ENCODE measurements at places on chromosomes 6 and 20.

GRCh38 chr6:43886717-43887339 is 116.8 kb downstream of the VEGFA start:
- no peak for DNase-seq

DNA sequence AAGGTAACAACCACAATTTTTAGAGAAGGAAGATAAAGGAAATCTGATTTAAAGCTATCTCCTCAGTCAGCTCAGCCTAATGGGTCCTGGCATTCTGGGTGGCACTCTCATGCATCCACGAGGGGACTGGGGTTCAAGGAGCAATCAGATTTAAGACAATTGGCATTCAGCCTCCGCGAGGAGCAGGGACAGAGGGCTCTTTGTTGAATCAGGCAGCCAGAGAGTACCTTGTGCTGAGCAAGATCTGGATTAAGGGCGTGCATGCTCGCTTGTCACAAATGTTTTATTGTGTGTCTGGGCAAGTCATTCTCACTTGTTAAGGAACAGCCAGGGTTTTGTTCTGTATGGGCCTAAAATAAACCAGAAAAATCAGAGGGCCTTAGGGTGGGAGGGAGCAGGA is 475.3 kb upstream of the NRSN1 start:
- DNase-seq: no peak

GRCh38 chr20:16444057-16444777 is 129.0 kb downstream of the KIF16B start:
- no peak for DNase-seq

DNA sequence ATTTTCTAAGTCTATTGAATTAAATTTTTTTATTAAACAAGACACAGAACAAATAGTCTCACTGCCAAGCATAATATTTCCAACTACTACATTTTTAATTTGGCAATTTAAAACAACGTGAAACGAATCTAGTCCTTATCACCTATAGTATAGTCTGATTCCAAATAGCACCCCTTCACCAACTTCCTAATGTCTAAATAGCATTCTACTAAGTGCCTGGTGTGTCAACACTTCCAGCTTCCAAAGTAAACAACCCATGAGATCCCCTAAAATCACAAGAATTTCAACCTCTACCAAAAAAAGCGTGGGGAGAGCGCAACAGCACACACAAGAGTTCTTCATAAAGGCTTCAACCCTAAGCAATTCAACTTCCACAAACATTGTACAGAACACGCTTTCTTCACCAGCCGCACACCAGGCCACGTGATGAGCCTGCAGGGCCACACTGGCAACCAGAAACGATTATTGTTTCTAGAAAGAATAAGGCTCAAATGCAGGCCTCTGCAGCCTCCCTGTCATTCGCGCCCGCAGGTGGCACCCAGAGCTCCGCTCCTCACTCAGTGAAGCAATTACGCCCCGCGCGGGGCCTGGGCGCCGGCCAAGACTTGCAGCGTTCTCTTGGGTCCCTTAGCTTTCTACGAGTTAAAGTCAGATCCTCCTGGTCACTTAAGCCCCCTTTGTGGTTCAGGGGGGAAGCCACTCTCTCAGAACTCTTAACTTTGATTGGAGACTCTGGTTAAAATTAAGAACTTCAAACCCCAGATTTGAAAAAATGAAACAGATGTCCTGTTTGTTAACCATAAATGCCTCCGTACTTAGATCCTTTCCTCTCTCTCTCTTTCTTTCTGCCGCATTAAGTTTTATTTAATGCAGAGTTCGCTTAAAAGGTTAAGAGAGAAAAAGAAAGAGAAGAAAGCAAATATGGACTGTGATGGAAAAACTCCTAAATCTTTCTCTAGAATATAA is 18.3 kb downstream of the SIM1 start:
- no peak for DNase-seq

DNA sequence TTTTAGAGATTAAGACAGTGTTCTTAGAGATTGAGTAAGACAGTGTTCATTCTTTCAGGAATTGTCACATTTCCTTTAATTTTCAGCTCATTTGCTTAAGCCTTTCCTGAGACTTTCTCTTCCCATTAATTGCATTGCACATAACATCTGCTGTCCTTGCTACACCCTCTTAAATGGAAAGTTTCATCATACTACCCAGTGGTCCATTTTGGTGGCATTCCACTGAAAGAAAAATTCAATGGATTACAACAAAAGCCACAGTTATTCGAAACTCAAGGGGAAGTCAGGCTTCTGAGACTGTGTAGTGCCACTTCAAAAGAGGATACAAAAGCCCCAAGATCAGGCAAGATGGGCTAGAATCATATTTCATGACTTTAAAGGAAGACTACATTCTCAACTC is 64.0 kb downstream of the RSPO3 start:
- DNase-seq: no peak

DNA sequence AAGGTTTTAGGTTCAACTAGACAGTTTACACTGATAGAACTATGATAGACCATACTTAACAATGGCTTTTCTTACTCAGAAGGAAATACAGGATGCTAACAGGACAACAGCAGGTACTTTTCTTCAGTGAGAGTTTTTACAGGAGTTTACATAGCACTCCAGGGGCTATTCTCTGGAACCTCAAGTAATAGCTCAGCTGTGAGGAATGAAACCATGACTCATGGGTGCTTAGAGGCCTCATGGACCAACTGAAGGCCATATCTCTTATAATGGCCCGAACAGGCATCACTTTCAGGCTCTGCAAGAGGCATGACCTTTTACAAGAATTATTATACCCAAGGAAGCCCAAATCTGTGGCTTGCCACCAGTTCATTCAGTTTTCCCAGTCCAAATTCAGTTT is 31.8 kb downstream of the TREML1 start:
- DNase-seq: no peak

All from stimulated activated CD8-positive, alpha-beta memory T cell treated with anti-CD3 and anti-CD28 coated beads, Interleukin-12 subunit alpha, Interleukin-12 subunit beta, amount 100 ng/mL, for 4 hours (primary cell).